ENCODE measurements at places on chromosomes 13 and 19.

DNA sequence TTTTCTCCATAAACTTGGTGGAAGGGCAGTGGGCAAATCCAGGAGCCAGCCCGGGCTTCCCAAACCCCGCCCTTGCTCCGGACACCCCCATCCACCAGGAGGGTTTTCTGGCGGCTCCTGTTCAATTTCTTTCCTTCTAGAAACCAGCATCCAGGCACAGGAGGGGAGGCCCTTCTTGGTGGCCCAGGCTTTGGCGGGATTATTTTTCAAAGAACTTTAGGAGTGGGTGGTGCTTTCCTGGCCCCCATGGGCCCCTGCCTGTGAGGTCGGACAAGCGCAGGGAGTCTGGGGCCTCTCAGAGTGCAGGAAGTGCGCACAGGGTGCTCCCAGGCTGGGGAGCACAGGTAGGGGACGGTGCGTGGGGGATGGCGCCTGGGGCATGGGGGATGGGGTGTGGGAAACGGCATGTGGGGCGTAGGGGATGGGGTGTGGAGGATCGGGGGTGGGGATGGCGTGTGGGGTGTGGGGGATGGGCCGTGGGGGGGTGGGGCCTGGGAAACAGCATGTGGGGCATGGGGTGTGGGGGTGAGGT lies 396 bp downstream of the F7 start:
- DNase-seq: no peak

GRCh38 chr13:29959086-29959485 lies 108.7 kb upstream of the UBL3 start:
- DNase-seq: no peak

- no peak for DNase-seq
Observed at GRCh38 chr19:48633148-48634035, 3.8 kb downstream of the DBP start.

DNA sequence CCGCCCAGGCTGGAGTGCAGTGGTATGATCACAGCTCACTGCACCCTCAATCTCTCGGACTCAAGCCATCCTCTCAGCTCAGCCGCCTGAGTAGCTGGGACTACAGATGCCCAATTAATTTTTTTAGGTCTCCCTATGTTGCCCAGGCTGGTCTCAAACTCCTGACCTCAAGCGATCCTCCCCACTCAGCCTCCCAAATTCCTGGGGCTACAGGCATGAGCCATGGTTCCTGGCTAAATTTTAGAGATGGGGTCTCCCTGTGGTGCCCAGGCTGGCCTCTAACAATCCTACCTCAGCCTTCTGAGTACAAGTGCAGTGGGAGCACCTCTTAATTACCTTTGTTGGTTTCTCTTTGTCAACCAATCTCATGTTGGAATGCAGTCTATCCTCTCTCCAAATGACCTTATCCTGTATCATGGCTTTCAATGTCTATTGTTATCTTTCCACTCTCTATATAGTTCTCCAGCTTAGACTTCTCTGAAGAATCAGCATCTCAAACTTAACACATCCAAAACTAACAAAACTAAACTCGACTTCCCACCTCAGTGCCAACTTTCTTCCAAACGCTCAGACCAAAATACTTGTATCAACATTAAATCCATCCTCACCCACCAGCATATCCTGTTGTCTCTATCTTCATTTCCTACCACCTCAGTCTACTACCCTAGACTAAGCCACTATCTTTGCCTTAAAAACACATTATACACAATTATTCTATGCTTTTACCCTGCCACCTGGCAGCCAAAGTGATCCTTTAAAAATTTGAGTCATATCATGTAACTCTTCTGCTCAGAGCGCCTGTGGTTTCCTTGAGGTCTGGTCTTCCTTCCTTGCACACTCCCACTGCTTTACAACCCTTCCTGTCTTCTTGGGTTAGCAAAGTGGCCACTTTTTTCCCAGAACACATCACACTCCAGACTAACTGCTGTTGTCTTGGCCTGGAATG lies 6.7 kb downstream of the TPT1 start:
- no peak for DNase-seq

DNA sequence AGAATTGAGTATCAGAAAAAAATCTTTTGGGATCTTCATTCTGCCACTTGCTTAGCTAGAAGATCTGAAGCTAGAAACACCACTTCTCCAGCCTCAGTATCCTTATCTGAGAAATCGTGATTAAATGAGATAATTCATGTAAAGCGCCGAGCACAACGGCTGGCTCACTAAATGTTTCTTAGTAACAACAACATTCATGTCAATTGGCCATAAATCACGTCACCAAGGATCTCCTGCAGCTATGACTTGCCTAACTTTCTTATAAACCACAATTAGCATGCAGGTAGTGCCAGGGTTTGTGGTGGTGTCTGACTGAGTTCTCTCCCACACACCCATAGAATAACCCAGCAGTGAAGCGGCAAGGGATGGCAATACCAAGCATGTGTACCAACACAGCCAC lies 501.3 kb downstream of the EFNB2 start:
- no peak for DNase-seq

- no peak for DNase-seq
Observed at GRCh38 chr19:32916969-32917615, 47.5 kb upstream of the SLC7A9 start.

GRCh38 chr13:21148557-21149258 lies 27.6 kb downstream of the SKA3 start:
- no peak for DNase-seq

- DNase-seq: no peak
Observed at GRCh38 chr13:27535546-27535945, 84.8 kb downstream of the LNX2 start.

- no peak for DNase-seq
Observed at GRCh38 chr19:7988307-7988706, 17.1 kb downstream of the ELAVL1 start.

DNA sequence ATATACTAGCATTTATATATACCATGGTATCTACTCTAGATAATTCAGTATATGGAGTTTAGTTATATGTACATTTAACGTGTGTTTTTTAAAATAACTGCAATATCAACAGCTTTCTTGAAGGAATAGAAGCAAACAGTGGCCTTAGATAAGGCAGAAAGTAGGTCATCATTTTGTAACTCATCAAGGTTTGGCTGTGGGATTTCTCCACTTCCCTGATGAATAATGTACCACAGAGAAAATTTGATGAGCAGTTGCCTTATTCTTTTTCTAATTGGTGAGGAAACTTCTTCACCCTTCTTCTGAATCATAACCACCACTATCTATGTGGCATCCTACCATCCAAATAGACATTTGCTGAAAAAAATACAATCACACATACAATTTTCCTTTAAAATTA lies 590.2 kb upstream of the SPRY2 start:
- DNase-seq: no peak

All from fibroblast of skin of left biceps (primary cell).